ENCODE measurements at places on chromosomes 2 and 18. TPM values are rescaled to one million over a fixed set of nuclear protein-coding genes. Genes with fewer than 3 reads are reported as not detected.

- DNase-seq = peak; percentile 87
- H3K4me1 ChIP-seq = no peaks in the 10 kb centered on the region
- no peaks in the 10 kb centered on the region for H3K27me3 ChIP-seq
Observed at GRCh38 chr2:10097352-10098148, 17.3 kb upstream of the CYS1 start.

GRCh38 chr18:51211552-51211951 is 14.1 kb upstream of the MEX3C start:
- DNase-seq = no peak
- H3K27me3 ChIP-seq = no peaks in the 10 kb centered on the region
- no peak overlapping the region for H3K27ac ChIP-seq
- H3K36me3 ChIP-seq = no peaks in the 10 kb centered on the region
- no peak overlapping the region for H3K4me3 ChIP-seq
- no peaks in the 10 kb centered on the region for H3K4me1 ChIP-seq

GRCh38 chr2:15041429-15041837 is 408.9 kb downstream of the LRATD1 start:
- H3K36me3 ChIP-seq = no peaks in the 10 kb centered on the region
- no peaks in the 10 kb centered on the region for H3K27me3 ChIP-seq
- H3K4me1 ChIP-seq = no peaks in the 10 kb centered on the region
- DNase-seq = no peak
- H3K4me3 ChIP-seq = no peak overlapping the region

DNA sequence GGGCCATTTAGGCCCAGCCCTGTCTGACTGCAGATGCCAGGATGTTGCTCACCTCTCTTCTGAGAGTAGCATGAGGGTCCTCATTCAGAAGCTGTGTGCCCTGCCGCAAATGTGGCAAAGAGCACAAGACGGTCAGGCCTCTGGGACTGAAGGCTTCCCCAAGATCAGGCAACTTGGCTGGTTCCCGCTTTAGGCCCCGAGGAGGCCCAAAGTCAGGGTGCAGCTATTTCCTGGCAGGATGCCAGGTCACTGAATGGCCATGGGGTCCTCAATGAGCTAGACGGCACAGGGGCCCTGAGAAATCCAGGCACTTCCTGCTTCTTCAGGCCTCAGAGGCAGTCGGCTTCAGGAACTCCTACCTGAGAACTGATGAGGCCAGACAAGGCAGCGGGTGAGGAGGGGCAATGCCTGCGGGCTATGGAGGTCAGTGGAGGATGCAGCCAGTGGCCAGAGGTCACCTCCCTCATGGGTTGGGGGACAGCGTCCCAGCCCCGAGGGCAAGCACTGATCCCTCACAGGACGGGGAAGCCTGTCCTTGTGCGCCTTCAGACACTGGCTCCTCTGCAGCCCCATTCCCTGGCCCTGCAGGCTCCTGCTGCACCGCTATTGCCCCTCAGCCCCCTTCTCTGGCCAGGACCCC is 44.9 kb downstream of the LMAN2L start:
- no peak overlapping the region for H3K4me3 ChIP-seq
- no peak overlapping the region for H3K27ac ChIP-seq
- DNase-seq = no peak

DNA sequence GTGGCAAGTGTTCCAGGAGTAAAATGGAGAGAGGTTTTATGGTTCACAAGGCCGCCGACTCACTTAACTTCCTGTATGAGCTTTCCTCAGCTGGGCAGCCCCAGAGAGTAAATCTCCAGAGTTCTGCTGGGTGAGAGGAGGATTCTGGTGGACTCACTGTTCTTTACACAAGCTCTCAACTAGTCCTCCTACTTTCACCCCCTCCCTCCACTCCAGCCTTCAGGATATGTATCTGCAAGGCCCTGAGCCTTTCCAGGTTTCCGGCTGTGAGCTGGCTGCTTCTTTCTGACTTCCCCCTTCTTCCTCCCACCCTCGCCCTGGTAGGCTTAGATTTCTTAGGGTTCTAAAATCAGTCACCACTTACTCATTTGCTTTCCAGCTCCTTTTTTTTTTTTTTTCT is 34.0 kb downstream of the EML6 start:
- no peaks in the 10 kb centered on the region for H3K27me3 ChIP-seq

GRCh38 chr2:136005462-136006196 is 20.2 kb upstream of the DARS1 start:
- no peak for DNase-seq
- H3K27me3 ChIP-seq = no peaks in the 10 kb centered on the region
- H3K27ac ChIP-seq = no peak overlapping the region
- no peaks in the 10 kb centered on the region for H3K36me3 ChIP-seq
- no peaks in the 10 kb centered on the region for H3K4me1 ChIP-seq
- no peak overlapping the region for H3K4me3 ChIP-seq

DNA sequence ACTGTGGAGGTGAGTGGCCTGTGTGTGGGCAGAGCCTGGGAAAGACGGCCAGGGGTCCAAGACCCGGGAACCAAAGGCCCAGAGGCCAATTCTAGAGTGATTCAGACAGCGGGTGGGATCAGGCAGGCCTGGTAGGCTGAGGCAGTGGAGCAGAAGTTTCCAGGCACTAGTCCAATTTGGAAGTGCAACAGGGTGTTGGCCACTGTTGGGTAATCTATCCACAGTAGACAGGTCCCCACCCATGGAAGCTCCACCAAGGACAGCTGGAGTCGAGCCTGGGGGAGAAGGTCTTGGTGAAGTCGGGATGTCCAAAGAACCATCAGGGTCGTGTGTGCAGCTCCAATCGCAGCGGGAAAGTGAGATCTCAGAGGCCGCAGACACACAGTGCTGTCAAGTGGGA is 125.8 kb upstream of the COPS8 start:
- no peaks in the 10 kb centered on the region for H3K36me3 ChIP-seq
- no peaks in the 10 kb centered on the region for H3K4me1 ChIP-seq
- no peaks in the 10 kb centered on the region for H3K27me3 ChIP-seq
- H3K4me3 ChIP-seq = no peak overlapping the region
- no peak for DNase-seq

- H3K4me1 ChIP-seq = no peaks in the 10 kb centered on the region
- DNase-seq = no peak
- no peaks in the 10 kb centered on the region for H3K36me3 ChIP-seq
- no peak overlapping the region for H3K4me3 ChIP-seq
- H3K27ac ChIP-seq = no peak overlapping the region
- no peaks in the 10 kb centered on the region for H3K27me3 ChIP-seq
Observed at GRCh38 chr2:19009510-19009909, 348.9 kb downstream of the OSR1 start.

DNA sequence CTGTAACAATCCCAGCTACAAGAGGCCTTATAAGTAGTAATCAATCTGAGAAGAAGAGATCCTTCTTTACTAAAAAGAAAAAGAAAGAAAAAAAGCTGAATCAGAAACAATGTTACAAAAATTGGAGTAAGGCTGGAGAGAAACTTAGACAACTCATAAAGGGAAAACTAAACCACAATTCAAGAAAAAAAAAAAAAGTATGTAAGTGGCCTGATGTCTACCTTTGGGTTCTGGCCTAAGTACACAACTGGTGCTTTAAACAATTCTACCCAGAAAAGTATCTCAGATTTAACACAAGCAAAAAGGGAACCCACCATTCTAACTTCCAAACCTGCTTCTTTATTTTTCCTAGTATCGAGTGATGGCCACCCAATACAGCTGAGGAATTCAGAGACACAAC is 45.3 kb downstream of the ZNF521 start:
- no peak for DNase-seq
- H3K27me3 ChIP-seq = no peaks in the 10 kb centered on the region
- no peaks in the 10 kb centered on the region for H3K4me1 ChIP-seq
- H3K4me3 ChIP-seq = no peak overlapping the region
- H3K27ac ChIP-seq = no peak overlapping the region
- H3K36me3 ChIP-seq = no peaks in the 10 kb centered on the region

- H3K27ac ChIP-seq = no peak overlapping the region
- DNase-seq = no peak
- no peaks in the 10 kb centered on the region for H3K36me3 ChIP-seq
- H3K27me3 ChIP-seq = no peaks in the 10 kb centered on the region
Observed at GRCh38 chr2:113962692-113963480, 73.0 kb downstream of the ACTR3 start.

DNA sequence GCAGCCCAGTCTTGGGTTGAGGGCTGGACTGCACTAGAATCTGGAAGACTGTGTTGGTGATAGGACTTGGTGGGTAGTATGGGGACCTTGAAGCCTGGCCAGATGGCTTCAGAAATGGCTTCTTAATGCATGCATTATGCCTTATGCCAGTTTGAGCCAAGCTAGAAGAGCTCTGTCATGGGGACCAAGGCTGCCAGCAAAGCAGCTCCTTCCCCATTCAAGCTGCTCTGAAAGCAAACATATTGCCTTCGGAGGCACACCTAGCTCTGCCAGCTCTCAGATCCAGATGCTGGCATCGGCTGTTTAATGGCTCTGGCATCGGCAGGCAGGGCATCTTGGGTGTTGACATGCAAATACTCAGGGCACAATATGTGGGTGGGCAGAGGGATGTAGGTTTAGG is 59.0 kb upstream of the IGFBP5 start:
- no peak for DNase-seq
- no peaks in the 10 kb centered on the region for H3K27me3 ChIP-seq
- no peaks in the 10 kb centered on the region for H3K36me3 ChIP-seq

DNA sequence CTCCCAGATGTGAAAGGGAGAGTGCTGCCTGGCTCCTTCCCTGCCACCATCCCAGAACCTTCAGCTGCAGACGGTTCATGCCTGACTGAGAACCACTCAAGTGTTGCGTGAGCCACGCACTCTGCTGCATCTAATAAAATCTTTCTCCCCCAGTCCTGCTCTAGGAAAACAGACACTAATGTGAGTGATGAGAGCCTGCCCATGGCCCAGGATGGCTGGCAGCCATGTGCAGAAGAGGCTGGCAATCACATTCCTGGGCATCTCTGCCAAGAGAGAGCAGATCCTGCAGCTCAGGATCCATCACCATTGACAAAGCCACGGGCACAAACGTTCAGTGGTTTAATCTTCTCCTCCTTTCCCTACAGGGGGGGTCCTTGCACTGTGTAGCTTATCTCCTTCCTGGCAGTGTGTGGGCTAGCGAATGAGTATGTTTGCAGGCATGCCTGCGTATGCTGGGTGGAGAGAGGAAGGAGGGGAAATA is 477.5 kb downstream of the SLC4A3 start:
- H3K36me3 ChIP-seq = no peaks in the 10 kb centered on the region
- H3K27me3 ChIP-seq = no peaks in the 10 kb centered on the region
- H3K4me1 ChIP-seq = no peaks in the 10 kb centered on the region
- H3K27ac ChIP-seq = no peak overlapping the region

- H3K4me3 ChIP-seq = no peak overlapping the region
- no peaks in the 10 kb centered on the region for H3K27me3 ChIP-seq
- no peaks in the 10 kb centered on the region for H3K36me3 ChIP-seq
- no peak overlapping the region for H3K27ac ChIP-seq
Observed at GRCh38 chr2:107160640-107161239, 274.8 kb upstream of the ST6GAL2 start.

GRCh38 chr18:74739926-74740325 is 142.3 kb downstream of the ZNF407 start:
- no peaks in the 10 kb centered on the region for H3K36me3 ChIP-seq
- H3K4me3 ChIP-seq = no peak overlapping the region
- DNase-seq = no peak
- no peaks in the 10 kb centered on the region for H3K27me3 ChIP-seq

DNA sequence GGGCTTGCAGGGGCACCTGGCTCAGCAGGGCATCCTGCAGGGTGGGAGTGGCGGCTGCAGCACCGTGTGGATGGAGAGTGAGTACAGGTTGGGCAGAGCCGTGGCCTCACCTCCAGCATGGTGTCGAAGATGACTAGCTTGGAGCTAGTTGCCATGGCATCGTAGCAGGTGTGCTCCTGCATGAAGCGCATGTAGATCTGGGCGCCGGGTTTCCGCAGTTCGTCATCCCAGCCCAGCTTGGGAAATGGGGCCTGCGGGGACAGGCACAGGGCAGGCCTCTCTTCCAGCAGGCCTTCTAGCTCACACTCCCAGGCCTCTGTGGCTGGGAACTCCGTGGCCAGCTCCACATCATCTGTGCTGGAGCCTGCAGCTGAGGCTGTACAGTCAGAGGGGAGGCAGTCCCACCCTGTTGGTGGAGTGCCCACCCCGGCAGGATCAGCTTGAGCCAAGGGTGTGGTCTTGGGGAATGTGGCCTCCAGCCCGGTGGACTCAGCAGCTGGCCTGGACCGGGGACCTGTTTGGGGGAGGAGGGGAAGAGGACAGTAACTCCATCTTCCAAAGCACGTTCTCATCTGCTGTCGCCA is 1.6 kb downstream of the PRKAG3 start:
- H3K4me1 ChIP-seq = no peaks in the 10 kb centered on the region
- H3K4me3 ChIP-seq = no peak overlapping the region
- no peaks in the 10 kb centered on the region for H3K36me3 ChIP-seq

GRCh38 chr2:127683757-127684156 is 8.4 kb upstream of the LIMS2 start:
- no peaks in the 10 kb centered on the region for H3K27me3 ChIP-seq
- H3K4me1 ChIP-seq = no peaks in the 10 kb centered on the region
- H3K36me3 ChIP-seq = no peaks in the 10 kb centered on the region
- H3K27ac ChIP-seq = no peak overlapping the region

DNA sequence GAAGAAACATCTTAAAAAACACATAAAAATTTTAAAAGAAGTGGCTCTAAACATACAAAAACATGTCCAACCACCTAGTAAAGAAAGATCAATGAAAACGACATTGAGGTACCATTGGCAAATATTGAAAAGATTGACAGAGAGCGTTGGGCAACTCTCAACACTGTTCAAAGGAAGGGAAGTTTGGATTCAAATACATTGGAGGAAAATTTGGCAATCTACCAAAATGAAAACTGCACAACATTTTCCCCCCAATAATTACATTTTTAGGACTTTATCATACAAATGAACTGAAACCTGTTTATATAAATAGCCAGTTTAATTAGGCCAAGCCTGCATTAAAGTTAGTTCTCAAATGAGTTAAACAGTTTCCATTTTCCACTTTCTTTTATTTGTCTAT is 758.9 kb downstream of the NRXN1 start:
- no peaks in the 10 kb centered on the region for H3K4me1 ChIP-seq
- no peaks in the 10 kb centered on the region for H3K27me3 ChIP-seq
- H3K27ac ChIP-seq = no peak overlapping the region
- H3K4me3 ChIP-seq = no peak overlapping the region
- no peaks in the 10 kb centered on the region for H3K36me3 ChIP-seq

- no peaks in the 10 kb centered on the region for H3K36me3 ChIP-seq
- DNase-seq = no peak
- no peak overlapping the region for H3K27ac ChIP-seq
Observed at GRCh38 chr2:5057891-5058351, 634.3 kb upstream of the SOX11 start.

Gene RBM45
- 7.0 TPM for total RNA-seq

Gene DSG1
- total RNA-seq = not detected

Gene ATP6V1B1
- total RNA-seq = 2.6 TPM

Gene UBE2E3
- total RNA-seq = 36.5 TPM

Gene NT5C1B
- total RNA-seq = not detected

Gene ST6GAL2
- not detected for total RNA-seq

Gene YIPF4
- 31.3 TPM for total RNA-seq

Gene RND3
- total RNA-seq = 4.5 TPM

Gene CEP192
- total RNA-seq = 13.9 TPM

Gene CNDP1
- 0.12 TPM for total RNA-seq

Gene LRATD1
- 6.5 TPM for total RNA-seq

Gene IL1B
- 3.2 TPM for total RNA-seq

Gene RESP18
- not detected for total RNA-seq

Gene LOXHD1
- not detected for total RNA-seq

Gene CDKL4
- total RNA-seq = 0.25 TPM
